ENCODE measurements at places on chromosomes 3 and 15.

GRCh38 chr15:90230610-90231009 is 3.1 kb downstream of the CIB1 start:
- no peak for DNase-seq

GRCh38 chr3:146283781-146284445 is 33.0 kb upstream of the PLSCR4 start:
- DNase-seq = no peak

- DNase-seq = no peak
Observed at GRCh38 chr3:36488077-36488789, 107.9 kb downstream of the STAC start.

GRCh38 chr3:171175741-171176234 is 149.3 kb upstream of the SLC2A2 start:
- DNase-seq = peak; percentile 37

GRCh38 chr3:102478160-102478559 is 43.3 kb downstream of the ZPLD1 start:
- no peak for DNase-seq

DNA sequence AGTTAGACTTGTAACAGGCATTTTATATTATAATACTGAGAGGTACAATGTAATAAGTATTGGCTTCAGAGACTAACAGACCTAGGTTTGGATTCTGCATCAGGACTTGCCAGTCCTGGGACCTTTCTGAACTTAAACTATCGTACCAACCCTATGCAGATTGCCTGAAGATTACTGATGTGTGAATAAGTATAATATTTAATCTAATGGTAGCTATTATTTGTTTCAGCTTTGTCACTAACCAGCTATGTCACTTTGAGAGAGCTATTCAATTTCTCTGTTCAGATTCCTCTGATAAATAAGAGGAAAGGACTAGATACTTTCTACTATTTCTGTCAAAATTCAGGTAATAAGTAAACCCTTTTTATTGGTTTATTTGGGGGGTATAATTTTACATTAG is 184.4 kb upstream of the NECTIN3 start:
- no peak for DNase-seq

GRCh38 chr3:180290300-180290699 is 253.6 kb upstream of the PEX5L start:
- DNase-seq = no peak

GRCh38 chr3:14546041-14546440 is 5.9 kb upstream of the GRIP2 start:
- no peak for DNase-seq

- DNase-seq = peak; percentile 34
Observed at GRCh38 chr15:61393524-61393923, 164.4 kb upstream of the RORA start.

DNA sequence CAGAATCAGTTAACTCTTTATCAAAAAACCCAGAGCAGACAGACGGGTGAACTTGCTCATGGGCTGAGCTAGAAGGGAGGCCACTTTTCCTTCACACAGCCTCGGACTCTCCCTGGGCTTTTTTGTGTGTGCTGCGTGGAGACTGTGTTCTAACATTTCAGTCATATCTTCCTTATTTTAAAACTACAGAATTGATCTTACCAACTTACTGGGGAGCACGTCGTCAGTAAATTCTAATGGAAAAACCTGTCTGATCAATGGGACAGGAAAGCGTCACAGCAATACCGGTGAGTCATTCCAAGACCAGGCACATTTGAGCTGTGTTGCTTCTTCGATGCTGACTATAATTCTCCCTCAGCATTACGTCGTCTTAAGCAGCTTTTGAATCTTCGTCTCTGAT is 145.1 kb downstream of the LPP start:
- no peak for DNase-seq

- DNase-seq = peak; percentile 69
Observed at GRCh38 chr15:57735891-57736290, 29.4 kb downstream of the POLR2M start.

- no peak for DNase-seq
Observed at GRCh38 chr3:196849180-196849741, 18.5 kb upstream of the SENP5 start.

DNA sequence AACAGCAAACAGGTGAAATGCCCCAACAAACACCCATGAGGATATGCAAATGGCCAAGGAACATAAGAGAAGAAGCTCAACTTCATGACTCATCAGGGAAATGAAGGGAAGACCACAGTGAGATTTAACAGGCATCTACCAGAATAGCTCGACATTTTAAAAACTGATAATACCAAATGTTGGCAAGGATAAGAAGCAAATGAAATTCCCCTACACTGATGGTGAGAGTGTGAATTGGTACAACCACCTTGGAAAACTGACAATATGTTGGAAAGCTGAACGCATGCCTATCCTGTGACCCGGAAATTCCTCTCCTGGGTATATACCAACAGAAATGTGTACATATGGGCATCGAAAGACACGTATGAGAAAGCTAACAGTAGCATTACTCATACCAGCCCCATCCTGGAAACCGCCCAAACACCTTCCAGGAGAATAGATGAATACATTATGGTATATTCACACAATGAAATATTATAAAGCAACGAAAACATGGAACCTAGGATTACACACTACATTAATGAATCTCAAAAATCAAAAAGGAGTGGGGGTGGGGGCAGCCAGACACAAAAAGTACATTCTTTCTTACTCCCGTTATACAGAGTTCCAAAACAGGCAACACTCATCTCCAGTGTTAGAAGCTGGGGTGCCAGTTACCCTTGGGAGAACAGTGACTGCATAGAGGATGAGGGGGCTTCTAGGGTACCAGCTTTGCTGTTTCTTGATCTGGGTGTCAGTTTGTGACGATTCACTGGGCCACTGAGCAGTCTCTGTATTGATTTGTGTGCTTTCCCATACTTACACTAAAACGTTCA is 16.9 kb downstream of the RFTN1 start:
- no peak for DNase-seq

DNA sequence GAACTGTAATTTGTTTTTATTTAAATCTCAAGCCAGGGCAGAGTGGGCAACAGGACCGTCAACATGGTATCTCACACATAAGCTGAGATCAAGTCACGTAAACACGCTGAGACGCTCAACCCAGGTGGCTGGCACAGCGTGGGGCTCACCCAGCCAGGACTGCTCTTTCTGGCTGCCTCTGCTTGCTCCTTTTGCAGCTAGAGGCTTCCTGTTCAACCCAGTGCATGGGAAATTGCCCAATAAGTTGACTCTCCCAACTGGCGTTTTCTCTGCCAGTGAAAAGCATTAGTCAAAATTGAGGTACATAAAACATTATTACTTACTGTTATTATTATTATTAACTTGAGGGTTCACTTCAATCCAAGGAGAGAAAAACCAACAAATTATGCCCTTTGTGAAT is 398.1 kb downstream of the NR2F2 start:
- no peak for DNase-seq

GRCh38 chr3:12267376-12268030 is 21.4 kb upstream of the PPARG start:
- DNase-seq = no peak

GRCh38 chr3:134018850-134019249 is 10.9 kb downstream of the SLCO2A1 start:
- DNase-seq = no peak

DNA sequence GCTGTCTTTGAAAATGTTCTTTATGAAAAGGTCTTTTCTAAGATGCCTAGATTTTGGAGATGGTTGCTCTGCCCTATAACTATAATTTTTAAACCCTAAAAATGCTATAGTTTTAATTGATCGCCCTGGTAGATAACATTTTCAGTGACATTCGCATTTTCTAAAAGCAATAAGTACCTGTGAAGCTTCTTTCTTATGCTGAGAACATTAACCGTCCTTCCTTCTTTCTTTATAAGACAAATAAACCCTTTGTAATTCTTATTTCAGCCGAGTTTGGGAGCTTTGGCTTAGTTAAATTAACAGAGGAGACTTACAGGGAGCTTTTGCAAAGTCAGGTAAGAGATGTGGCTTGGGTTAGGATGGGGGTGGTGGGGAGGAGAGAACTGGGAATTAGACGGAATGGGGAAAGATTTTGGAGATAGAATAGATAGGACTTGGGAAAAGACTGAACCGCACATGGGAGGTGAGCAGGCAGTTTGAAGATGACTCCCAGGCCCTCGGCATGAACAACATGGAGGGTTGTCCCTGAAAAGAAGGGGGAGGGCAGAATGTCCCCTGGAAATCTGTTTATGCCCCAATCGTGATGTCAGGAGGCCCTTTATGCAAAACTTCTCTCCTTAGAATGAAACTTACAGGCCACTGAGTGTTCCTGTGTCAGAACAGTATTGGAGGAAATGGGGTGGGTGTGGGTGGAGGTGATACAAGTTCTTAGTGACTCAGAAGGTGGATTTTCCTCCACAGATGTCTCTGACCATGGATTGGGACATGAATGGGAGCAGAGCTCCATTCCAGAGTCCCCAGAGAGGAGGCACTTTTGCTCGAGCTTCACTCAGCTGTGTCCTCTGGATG is 76.2 kb upstream of the LARS2 start:
- no peak for DNase-seq

DNA sequence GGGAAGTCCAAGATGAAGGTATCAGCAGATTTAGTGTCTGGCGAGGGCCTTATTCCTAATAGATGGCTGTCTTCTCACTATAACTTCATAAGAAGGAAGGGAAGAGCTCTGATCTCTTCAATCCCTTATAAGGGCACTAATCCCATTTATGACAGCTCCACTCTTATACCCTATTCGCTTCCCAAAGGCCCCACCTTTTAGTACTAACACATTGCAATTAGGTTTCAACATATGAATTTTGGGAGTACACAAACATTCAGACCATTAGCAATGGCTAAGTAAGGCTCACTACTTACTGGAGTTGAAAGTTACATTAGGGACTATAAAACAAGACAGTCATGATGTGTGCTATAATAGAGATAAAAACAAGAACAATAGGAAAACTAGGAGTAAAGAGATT is 118.9 kb downstream of the NECTIN3 start:
- DNase-seq = no peak

DNA sequence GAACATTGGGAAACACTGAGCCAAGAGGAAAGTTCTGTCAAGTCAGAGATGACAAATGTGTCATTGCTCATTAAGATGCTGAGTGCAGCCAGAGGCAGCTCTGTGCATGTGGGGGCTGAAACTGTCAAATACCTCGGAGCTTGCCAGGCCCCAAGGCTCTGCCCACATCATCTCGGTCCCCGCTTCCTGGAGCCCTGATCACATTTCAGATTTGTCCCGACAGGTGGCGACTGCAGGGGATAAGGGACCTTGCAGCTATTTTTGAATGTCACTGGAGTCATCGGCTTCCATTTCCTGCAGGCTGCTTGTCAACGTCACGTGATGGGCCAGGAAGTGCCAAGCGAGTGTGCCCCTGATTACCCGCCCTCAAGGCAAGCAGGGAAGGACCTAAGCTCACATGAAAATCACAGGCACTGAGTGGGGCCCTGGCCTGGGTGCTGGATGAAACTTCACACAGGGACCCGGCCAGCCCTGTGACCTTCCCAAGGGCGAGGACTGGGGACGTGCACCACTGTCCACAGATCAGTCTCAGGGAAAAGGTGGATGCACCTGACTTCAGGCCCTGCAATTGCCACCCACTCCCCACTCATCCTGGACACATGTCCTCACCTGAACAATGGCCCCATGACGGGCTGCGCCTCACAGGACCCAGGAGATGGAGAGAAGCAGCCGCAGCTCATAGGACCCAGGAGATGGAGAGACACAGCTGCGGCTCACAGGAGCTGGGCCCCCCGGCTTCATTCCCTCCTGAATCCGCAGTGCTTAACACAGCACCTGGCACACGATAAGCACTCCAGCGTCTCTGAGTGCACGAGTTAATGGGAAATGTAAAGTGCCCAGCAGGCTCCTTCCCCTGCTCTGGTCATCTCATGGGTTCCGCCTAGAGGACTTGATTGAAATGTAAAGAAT is 73.4 kb downstream of the NUP210 start:
- no peak for DNase-seq

GRCh38 chr3:11632564-11632963 is 11.2 kb downstream of the VGLL4 start:
- no peak for DNase-seq

- no peak for DNase-seq
Observed at GRCh38 chr3:24199775-24200247, 254.7 kb downstream of the NR1D2 start.

DNA sequence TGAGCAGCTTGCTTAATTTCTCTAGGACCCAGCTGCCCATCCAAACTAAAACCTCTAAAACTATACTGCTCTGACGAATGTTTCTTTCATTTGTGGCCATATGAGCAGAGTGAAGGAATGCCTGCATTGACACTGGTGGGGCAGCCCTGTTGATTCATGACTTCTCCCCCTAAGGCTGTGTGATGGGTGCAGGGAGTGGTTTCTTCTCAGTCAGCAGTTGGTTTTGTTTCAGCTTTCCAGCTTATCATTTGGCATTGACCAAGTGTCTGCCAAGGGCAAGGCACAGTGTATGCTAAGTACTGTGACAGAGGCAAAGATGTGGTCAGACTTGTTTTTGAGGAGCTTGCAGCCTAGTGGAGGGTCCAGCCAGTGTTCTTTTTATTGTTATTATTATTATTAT is 4.7 kb downstream of the ABHD6 start:
- DNase-seq = no peak

- DNase-seq = no peak
Observed at GRCh38 chr15:60844010-60844409, 365.1 kb upstream of the ICE2 start.

GRCh38 chr3:7075117-7075516 is 214.2 kb downstream of the GRM7 start:
- no peak for DNase-seq

DNA sequence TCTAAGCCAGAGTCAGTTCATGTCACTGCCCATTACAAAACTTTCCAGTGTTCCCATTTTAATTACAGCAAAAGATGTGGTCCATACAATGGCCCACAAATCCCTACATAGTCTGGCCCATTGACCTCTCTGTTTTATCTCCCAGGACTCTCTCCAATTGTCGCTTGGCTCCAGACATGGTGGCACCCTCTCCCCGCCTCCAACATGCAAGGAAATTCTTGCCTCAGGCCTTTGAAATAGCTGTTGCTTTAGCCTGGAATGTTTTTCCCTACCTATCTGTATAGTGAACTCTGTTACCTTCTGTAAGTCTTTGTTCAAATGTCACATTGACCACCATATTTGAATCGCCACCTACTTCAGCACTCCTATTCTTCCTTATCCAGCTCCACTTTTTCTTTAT is 377.3 kb upstream of the MCTP2 start:
- no peak for DNase-seq

DNA sequence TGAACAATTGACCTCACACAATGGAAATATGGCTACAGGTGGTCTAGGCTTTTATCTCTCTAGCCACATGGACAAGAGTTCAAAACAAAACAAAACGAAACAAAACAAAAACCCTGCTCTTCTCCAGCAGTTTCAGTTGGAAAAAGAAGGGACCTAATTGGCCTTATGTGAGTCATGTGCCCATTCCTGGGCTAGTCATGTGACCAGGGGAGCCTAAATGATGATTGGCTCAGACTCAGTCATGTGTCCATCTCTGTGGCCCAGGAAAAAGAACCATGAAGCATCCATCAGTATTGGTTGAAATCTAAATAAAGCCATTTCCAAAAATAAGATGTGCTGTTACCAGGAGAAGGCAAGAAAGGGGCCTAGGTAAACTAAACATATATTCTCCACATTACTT is 96.8 kb downstream of the ANXA2 start:
- no peak for DNase-seq

Data from midbrain (tissue), 1 donor.